Breast epithelium (tissue), 4 donors: ENCODE measurements at places on chromosomes 3 and 15.

GRCh38 chr15:82909080-82909815, 43.3 kb downstream of the HOMER2 start:
- H3K27me3 ChIP-seq, result no peaks in the 10 kb centered on the region
- H3K36me3 ChIP-seq, result no peaks in the 10 kb centered on the region

- no peak for DNase-seq
- no peaks in the 10 kb centered on the region for H3K36me3 ChIP-seq
- H3K4me1 ChIP-seq, result no peaks in the 10 kb centered on the region
- H3K27me3 ChIP-seq, result no peaks in the 10 kb centered on the region
Measured at GRCh38 chr3:69448877-69449276, 63.0 kb upstream of the FRMD4B start.

DNA sequence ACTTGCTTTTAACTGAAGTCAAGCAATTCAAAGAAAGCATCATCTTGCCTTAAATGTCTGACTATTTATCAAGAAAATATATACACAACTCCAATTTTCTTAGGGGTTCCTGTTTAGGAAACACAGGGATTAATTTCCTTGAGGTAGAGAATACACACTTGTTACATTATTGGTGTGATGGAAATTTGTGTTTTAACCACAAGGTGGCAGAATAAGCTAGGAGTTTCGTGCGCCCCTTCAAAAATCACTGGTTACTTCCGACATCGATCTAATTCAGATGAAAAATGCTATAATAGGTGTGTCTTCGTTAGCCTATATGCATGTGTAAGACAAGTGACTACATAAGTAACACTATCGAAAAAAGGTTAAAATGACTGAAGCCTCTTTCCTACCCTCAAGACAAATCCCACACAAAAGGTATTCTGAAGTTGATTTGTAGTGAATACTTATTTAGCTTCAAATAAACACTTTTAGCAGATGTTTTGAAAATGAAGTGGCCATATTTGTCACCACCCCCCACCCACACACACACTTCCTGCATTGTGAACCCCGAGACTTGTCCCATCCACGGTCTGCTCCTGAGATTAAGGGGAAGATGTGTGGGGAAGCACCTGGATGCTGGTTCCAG, 246.5 kb downstream of the ROBO1 start:
- no peak overlapping the region for H3K4me3 ChIP-seq
- H3K4me1 ChIP-seq, result no peaks in the 10 kb centered on the region
- no peaks in the 10 kb centered on the region for H3K27me3 ChIP-seq

DNA sequence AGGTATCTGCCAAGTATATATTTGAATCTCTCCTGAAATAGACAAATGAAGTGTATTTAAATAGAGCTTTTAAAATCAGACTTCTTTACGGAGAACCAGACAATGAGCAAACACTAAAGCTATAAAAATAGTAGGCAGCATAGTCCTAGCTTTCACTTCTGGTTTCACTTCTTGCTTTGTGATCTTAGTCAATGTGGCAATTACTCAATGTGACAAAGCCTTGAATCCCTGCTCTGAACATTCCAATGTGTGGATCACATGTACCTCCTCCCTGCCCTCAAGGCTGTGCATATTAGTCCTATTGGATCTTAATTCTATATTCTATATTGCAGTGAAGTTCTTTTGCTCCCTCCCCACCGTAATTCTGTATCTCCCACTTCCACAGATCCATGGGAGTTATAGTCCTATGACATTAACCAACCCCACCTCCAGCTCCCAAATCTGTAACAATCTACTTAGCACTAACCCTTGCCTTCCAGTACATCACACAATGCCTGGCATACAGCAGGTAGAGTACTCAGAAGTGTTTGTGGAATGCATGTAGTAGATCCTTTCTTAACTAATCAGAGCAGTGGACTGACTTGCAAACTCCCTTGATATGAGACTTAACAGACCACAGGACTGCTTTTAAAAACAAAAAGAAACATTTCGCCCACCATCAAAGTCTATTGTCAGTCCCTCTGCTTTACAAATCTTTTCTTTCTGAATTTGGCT, 24.3 kb upstream of the CP start:
- H3K4me1 ChIP-seq, result no peaks in the 10 kb centered on the region
- no peak for DNase-seq
- no peaks in the 10 kb centered on the region for H3K36me3 ChIP-seq
- H3K27ac ChIP-seq, result peak overlapping the region; percentile 18
- no peak overlapping the region for H3K4me3 ChIP-seq
- H3K27me3 ChIP-seq, result no peaks in the 10 kb centered on the region
